ENCODE measurements at places on chromosomes 1 and 21.
A peak's percentile ranks its signal among the peaks of the same experiment; 100 is the strongest.

- DNase-seq = no peak
These were observed 4.1 kb upstream of the TRAF3IP3 start for GRCh38 chr1:209751627-209752231.

DNA sequence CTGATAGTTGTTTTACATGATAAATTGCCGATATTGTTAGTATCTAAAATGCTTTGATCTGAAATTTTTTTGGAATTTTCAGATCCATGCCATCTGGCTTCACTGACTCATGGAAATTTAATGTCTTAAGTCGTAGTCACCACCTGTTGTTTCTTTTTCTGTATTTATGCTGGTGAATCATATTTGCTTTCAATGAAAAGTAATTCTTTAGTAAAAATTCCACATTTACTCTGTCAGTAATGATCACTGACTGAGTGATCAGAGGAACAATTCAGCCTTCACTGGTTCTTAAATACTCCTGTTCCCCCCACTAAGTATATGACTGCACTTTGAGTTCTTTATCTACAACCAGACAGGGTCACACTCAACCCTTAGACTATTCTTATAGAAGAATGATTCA is 185.6 kb upstream of the NRIP1 start:
- no peak for DNase-seq

DNA sequence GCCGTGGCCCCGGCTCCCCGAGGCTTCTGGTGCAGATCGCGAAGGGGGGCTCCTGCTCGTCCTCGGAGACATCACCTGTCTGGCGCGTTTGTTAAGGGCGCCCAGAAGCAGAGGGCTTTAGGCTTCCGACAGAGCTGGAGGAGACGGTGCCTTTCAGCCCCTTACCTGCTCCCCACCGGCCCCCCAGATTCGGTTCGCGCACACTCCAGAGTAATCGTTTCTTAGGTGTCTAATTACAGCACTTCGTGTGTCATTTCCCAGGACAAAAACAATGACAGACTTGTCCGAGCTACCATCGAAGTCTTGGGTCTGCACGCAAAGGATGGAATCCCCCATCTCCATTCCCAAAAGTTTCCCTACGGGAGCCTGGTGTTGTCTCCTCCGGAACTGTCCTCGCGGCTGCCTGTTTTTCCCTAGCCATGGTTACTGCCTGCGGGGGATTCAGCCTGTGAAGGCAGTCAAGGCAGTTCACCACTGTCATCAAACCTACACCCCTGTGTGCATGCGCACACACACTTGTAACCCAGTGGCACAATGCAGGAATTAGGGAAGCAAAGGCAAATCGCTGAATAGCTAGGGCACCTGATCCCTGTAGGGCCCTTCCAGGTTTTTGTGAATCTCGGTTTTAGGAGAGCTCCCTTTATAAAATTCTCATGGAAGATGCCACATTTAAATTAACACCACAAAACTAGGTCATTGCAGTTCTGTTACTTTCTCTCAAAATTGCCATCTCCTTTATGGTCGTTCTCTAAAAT is 738 bp upstream of the CDC42BPA start:
- DNase-seq = peak; percentile 64

DNA sequence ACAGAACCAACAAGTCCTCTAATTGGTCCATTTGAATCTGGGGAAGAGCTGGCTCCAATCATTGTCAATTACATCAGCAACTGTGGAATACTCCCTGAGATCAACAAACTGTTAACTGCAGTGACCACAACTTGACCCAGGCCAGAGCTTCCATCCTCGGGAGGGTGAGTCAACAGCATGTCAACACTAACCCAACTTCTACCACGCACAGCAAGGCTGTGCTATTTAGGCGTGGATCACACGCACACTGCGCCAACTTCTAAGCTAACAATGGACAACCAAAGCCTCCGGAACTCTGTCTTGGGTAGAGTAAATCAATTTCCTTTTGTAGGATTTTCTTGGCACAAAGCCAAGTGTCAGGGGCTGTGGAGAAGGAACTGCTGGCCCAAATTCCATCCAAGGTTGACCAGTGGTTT is 30.4 kb downstream of the APP start:
- no peak for DNase-seq

DNA sequence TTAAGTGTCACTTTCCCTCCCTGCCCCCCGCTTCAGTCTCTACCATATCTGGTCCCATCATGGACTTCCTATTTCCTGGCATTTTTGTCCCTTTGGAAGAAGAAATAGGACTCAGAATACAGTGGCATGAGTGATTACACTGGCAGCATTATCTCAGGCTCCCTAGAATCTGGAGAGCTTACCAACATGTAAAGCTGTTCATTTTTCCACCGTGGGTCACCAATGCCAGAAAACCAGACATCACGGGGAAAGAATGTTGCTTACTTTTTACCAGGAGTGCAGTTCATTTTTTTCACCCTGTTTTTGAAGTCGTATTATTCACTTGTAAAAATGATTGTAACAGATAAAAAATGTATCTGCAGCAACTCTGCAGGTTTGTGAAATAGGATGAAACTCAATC is 44.8 kb downstream of the BACH1 start:
- DNase-seq = no peak

- no peak for DNase-seq
These were observed 43.2 kb downstream of the GJA5 start for GRCh38 chr1:147717051-147717705.

- no peak for DNase-seq
These were observed 6.8 kb downstream of the NHLH1 start for GRCh38 chr1:160373696-160374095.

DNA sequence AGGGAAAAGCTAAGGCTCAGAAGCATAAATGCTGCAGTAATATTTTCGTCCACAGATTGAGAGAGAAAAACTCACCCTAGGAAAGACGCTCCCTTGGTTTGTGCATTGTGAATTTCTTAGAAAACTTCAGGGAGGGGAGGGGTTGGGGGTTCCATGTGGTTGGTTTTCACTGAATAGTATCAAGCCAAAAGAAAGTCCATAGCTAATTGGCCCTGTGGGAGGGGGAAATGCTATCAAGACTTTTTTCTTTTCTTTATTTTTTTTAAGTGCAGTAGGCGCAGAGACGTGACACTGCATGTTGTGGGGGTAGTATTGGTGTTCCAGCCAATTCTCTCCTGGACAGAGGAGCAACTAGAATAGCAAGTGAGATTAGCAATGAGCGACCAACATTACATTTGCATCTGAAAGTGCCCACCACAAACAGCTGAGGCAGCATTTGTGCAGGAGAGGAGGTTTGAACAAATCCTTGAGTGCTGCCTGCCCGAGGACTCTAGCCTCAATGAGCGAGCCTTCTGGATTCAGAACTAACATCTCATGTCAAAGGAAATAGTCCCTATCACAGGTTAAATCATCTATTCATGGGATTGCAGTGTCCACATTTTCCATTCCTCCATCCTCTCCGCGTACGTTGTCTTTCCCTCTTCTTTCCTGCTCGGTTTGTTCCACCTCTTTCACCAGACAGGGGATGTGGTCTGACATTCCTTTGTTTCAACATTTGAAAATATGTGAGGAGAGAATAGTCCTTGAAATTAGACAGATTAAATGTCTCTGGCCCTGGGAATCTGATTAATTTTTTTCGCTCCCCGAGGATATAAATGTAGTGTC is 118.0 kb upstream of the MARK1 start:
- no peak for DNase-seq

GRCh38 chr21:44800971-44801467 is 601 bp downstream of the UBE2G2 start:
- DNase-seq = no peak

DNA sequence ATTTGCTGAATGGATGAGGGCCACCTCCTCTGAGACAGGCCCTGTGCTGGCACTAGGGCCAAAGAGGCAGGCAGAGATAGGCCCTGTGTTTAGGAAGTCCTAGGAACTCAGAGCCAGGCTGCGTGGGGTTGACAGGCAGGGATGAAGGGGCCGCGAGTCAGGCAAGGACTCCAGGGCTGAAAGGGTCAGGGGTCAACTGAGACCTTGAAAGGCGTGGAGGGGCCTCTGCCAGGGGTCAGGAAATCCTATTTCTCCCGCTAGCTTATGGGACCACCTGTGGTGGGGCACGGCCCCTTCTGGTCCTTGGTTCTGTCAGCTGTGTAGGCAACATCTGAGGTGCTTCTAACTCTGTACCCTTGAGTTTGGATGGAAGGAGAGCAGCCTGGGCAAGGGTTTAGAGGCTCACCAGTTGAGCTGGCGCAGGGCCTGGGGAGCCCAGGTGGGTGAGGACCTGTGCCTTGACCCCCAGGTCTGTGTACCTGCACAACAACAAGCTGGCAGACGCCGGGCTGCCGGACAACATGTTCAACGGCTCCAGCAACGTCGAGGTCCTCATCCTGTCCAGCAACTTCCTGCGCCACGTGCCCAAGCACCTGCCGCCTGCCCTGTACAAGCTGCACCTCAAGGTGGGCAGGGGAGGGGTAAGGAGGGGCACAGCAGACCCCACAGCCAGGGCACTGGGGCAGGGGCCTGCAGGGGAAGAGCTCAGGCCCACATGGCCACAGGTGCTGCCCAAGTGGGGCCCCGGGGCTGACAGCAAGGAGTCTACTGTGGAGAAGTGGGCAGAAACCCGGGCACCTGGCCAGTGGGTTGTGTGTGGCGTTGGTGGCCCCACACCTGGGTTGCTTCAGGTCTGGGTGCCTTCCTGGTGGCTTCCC is 14.9 kb downstream of the PODN start:
- no peak for DNase-seq

- no peak for DNase-seq
These were observed 228.2 kb upstream of the IRF2BP2 start for GRCh38 chr1:234838182-234838581.

DNA sequence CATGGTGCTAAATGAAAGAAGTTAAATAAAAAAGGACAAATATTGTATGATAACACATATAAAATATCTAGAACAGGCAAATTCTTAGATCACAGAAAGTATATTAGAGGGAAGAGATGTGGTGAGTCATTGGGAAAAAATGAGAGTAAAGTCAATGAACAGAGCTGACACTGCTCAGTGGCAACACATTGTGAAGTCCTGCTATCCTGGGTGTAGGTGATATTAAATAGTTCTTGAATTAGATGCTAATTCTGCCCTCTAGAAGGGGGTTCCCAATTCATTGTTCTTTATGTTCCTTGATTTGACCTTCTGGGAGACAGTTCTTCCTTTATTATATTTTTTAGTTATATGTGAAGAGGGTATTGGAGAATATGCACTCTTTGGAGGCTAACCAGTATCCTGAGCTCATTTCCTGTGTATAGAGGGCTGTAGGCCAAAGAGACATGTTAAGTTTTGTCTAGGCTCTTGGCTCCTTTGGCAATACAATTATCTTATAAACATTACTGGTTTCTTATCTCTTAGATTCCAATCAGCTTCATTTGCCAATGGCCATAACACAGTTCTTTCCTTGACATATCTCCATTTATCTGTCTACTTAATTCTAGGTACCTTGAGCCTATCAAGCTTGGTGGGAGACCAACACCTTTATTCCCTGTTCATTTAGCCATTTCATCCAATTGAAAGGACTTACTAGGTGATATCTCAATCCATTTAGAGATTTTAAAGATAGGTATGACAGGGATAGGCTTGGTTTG is 6.6 kb upstream of the SLC35A3 start:
- no peak for DNase-seq

GRCh38 chr1:64961923-64962322 is 4.4 kb downstream of the JAK1 start:
- no peak for DNase-seq
